Pulmonary artery endothelial cell (primary cell): ENCODE measurements at places on chromosomes 11 and 22.

- DNase-seq = no peak
These were observed 332.2 kb downstream of the INSC start for GRCh38 chr11:15446929-15447328.

DNA sequence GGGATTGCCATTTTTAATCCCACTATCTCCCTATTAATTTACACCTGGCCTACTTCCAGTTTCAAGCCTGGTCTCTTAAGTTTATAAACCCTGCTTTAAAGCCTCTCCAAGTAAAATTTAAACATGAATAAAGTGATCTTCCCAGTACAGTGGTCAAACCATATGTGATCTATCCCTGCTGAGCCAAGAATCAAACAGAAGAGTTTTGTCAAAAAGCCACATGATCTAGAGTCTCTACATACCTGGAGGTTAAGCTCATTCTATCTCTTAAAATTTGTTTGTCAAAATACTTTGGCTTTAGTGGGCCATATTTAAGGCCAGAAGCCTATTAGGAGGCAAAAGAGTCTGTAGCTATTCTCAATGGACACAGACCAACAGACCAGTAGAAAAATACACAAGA is 42.9 kb upstream of the DDI1 start:
- no peak for DNase-seq

GRCh38 chr22:50606165-50606945 is 5.8 kb downstream of the MAPK8IP2 start:
- DNase-seq = no peak

GRCh38 chr11:76263657-76264056 is 57.4 kb upstream of the WNT11 start:
- DNase-seq = no peak
